Muscle of arm (tissue), 14 donors: ENCODE measurements at places on chromosomes 3 and 15.

DNA sequence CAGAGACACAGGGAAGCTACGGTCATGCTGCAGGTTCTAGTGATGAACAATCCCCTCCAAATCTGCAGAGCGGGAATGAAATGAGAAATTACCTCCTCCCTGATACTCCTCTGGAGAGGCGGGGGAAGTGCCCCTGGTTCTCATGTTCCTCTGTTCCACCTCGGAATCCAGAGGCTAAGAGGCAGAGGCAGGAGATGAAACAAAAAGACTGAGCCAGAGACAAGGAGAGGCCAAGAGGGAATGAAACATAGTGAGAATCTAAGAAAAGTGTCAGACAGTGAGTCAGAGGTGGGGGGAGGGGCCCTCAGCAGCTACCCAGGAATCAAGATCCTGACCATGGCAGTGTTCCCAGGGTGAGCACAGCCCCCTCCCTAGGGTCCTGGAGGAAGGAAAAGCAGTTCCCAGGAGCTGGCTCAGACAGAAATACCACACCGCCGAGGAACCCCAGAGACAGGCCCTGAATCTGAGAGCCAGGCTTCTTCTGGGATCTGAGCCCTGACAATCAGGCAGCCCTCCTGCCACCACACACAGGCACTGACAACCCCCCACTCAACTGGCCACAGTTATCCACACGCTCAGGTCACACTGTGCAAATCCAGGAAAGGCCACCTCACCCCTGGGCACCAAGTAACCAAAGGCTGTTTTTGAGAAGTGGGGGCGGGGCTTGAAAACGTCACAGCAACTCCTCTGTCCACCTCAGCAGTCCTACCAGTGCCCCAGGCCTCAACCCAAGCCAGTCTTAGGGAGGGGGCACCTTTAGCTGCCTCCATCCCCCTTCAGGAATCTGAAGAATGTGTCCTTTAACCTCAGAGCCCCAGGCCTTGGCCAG lies 2.4 kb downstream of the CSRNP1 start:
- DNase-seq, result peak; percentile 81

DNA sequence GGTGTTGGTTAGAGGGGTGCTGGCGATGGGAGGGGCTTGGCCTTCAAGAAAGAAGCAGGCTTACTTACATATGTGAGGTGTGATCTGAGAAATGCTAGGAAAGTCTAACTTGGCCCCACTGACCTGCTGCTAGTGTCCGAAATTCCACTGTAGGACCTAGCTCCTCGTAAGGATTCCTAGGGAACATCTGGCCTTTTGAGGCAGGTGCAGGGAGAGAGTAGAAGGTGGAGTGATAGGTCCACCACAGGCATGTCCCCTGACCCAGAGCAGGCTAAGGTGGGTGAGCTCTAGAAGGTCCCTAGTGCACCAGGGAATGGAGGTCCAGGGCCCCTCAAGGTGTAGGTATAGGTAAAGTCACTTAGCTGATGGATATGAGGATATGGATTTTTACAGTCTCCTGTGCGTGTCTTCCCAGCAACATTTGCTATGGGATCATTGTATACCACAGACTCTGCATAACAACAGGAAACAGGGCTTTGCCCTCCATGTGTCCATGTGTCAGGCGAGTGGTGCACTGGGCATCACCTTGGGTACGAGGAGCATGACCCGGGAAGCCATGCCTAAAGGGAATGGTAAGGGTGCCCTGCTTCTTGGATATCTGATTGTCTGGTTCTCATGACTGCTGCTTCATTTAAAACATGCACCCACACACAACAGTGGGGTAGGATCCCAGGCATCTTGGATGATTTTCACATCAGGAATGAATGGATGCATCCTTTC lies 32.6 kb downstream of the POMGNT2 start:
- no peak for DNase-seq

GRCh38 chr3:94137377-94137776 lies 74.5 kb downstream of the NSUN3 start:
- DNase-seq, result no peak

DNA sequence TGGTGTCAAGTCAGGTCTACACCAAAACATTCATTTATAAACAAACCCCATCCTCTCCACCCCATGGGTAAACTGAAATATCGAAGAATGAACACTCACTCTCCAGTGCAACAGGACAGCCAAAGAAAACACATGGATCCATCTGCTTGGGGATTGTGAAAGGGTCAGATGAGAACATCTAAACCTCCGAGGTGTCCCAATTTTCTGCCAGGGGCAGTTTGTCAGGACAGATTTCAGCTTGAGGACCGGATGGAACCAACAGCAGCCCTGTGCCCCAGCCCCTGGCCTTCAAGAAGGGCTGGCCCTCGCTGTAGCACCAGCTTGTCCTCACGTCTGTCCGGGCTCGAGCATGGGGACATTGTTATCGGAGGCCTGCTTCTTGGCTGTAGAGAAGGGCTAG lies 45.5 kb downstream of the PCSK6 start:
- no peak for DNase-seq

DNA sequence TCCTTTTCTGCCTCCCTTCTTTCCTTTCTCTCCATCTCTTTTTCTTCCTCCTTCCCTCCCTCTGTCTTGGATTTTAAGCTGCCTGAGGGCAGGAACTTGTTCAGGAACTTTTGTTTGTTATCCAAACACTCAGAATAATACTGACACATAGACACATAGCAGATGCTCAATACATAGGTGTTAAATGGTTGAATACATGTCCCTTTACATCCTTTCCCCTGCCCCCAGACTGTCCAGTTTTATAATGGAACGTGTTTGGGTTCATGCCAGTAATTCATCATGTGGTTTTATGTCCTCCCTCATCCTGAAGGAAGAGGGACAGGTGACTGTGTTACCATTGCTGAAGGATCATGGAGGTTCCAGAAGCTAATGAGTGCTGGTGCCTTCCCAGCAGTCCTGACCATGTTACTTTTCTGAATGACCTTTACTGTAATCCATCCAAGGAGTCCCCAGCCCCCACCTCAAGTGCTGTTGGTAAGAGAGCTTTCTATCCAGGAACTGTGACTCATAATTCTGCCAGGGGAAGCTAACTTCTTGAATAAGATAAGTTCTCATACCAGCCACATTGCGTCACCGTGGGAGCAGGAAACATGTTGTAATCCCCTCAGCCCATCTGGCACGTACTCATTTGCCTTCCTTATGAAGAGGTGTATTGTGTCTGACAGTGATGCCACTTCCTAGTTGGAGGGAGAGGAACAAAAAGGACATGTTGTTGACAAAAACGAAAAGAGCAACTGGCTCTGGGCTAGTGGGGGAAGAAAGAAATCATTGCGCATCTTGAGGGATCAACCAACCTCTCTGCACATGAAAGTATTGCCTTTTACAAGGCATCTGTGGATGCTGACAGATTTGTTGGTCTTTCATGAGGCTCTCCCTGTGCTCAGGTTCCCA lies 52.4 kb downstream of the IL1RAP start:
- DNase-seq, result peak; percentile 34

DNA sequence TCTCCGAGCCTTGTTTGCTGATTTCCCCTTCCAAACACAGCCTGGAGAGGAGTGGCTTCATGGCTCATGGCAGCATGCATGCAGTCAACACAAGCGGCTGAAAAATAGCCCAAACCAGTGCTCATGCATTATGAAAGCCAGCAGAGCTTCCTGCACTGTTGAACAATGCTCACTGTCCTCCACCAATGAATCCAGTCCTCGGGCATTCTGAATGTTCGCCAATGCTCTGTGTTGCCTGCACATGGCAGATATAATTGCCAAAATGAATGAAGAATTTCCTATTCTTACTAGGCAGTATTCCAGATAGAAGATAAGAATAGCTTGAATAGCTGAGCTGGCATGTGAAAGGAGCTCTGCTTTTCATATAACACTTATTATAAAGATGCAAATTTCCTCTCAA lies 252.7 kb downstream of the ROBO1 start:
- DNase-seq, result no peak

- no peak for DNase-seq
Measured at GRCh38 chr3:9340472-9340902, 22.4 kb upstream of the THUMPD3 start.

DNA sequence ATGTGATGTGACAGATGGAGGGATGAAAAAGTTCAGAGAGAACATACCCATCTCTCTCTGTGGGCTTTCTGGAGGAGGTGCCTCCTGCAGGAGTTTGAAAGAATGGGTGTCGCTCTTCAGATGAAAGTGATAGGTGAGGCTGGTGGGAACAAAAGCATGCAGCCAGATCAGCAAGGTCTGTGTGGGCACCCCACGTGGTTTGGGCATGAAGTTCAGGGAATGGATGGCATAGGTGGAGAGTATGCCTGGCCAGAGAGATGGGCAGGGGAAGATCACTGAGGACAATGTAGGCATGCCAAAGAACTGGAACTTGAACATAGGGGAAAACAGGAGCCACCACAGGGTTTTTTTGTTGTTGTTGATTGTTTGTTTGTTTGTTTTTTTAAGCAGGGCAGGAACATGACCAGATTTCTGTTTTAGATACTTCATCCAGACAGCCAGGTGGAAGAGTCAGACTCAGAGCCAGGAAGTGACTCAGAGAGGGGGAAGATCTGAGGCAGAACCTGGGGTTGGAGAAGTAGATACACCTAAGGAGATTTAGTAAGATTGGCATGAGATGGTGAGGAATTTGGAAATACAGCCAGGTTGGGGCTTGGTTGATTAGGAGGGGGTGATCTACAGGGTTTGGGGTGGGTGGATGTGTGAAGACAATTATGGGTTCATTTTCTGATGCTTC lies 64.8 kb upstream of the CLSTN2 start:
- DNase-seq, result no peak

DNA sequence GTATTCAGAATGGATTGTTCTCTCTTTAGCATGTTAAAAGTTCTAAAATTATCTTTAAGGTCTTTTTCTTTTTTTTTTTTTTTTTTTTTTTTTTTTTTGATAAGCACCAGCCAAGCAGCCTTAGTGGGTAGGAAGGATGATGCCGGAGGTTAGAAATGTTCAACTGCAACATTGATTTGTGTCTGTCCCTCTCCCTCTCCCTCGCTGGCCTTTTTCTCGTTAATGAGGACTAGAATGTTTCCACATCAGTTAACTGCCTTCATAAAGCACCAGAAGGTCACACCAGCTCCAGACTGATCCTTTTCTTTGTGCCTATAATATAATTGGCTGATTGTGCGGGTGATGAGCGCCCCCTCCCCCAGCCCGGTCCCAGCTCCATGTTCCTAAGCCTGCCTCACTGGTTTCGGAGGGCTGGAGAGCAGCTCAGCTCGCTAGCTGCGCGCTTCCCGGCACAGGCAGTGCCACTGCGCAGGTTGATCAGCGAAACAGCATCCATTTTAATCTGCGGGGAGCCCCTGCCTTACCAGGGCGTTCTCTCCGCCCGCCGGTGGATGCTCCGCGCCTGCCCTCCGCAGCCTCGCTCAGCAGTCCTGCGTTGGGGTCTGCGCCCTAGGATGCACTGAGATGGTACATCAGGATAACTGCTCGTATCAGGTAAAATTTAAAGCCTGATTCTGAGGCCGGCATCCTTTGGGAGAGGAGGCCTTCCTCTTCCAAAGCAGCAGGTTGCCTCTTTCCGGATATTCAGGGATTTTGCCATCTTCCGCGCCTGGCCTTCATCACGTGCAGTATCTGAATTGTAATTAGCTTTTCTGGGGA lies 148.9 kb upstream of the IL12A start:
- DNase-seq, result peak; percentile 42

DNA sequence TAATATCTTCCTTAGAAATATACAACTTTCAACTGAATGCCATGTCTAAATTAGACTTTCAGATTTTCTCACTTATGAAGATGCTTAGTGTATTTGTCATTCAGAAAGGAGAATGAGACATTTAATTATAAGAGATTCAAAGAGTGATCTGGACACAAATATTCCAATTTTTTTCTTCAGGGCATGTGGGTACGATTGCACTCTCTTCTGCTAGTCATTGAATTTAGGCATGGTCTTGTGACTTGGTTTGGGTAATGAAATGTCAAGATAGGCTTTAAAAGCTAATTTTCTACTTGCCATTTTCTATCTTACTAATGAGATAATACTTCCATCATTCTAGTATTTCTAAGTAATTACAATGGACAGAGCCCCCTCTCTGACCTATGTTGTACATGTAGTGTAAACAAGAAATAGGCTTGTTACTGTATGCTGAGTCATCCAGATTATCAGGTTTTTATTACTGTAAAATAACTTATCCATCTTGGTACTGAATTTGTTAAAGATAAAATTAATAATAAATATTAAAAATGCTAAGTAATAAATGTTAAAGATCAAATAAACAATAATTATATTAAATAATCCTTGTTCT lies 770.8 kb upstream of the BCHE start:
- no peak for DNase-seq

DNA sequence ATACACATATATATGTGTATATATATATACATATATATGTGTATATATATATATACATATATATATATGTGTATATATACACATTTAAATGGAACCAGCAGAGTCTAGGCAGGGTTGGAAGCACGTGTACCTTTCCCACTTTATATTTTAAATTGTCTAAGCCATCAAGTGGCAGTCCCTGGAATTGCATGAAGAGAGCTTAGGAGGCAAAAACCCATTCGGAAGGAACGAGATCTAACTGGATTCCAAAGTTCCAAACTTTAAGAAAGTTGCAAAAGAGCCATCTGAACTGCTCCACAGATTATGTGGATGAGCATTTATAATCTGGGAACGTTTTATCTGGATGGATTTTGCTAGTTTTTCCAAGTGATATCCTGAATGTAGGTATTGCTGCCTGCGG lies 186.5 kb downstream of the FOXP1 start:
- no peak for DNase-seq

- no peak for DNase-seq
Measured at GRCh38 chr3:183725387-183725786, 27.8 kb downstream of the YEATS2 start.

DNA sequence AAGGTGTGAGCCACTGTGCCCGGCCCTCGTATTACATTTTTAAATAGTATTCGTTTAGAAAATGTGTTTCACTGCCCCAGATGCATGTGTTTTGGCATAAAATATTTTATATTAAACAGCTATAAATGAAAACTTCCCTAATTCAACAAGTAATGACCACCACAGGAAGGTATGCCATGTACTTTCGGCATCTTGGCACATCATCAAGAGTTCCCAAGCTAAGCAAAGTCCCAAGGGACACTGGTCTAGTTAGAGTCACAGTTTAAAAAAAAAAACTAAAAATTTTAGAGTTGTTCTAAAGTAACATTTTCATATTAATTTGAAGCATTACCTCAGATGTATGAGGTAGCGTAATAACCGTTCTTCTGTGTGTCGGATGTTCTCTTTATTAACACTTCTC lies 15.6 kb upstream of the ARPP19 start:
- DNase-seq, result no peak

DNA sequence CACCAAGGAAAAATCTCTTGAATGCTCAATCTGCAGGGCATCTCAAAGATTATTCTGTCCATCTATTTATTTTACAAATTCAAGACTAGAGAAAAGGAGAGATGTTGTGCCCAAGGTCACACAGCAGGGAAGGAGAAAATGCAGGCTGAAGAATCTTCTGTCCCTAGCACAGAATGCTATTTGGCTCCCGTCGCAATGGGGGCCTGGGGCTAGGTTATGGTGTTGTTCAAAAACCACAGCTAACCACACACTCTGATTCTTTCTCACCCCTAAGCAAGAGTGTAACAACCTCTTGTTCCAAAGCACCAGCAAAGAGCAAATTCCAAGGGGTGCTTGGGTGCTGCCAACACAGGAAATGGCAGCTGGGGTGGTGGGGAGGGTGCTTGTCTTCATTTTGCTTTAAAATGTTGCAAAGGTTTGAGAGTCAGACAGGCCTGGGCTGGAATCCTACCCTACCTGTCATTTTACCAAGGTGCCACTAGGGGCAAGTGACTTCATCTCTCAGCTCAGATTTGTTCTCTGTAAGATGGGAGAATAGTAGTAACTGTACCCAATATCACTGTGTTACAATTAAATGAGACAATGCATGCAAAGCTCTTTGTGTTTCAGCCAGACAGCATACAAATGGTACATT lies 112.5 kb downstream of the ADAMTS9 start:
- no peak for DNase-seq

GRCh38 chr15:70526974-70527325 lies 236.4 kb downstream of the UACA start:
- DNase-seq, result no peak
